ENCODE measurements at places on chromosomes 4 and X.

DNA sequence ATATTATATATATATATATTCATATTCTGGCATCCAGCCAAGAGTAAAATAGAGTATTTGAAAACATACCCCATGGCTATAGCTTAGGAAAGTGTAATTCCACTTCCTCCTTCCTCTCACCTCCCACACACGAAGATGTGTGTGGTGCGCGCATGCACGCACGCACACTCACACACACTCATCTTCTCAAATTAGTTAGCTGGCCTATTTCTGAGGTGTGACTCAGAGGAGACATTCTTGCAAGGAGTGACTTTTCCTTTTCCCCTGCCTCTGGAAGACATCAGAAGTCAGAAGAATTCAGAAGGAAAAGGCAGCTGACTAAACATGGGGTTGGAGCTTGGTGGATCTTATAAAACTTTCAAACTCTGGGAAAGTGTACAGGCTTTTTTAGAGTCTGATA lies 8.8 kb downstream of the ENPEP start:
- DNase-seq = no peak

GRCh38 chrX:81082649-81083048 lies 119.1 kb downstream of the HMGN5 start:
- DNase-seq = no peak

GRCh38 chrX:112687189-112687691 lies 7.5 kb upstream of the LHFPL1 start:
- DNase-seq = no peak

GRCh38 chrX:40908857-40909475 lies 173.6 kb upstream of the MED14 start:
- DNase-seq = no peak

DNA sequence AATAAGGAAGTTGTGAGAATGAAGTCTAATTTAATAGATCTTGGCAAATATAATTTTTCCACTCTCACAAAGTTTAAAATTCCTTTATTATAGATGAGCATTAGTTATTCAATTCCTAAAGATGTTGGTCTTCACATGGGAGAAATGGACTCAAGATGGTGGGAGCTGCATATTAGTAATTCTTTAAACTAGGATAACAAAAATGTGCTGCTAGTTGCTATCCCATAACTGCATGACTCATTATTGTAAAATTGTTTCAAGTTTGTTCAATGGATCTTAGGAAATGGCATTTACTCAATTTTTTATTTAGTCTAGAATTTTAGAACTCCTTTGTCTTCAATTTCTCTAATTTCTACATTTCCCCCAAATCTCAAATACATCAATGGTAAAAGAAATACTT lies 155.8 kb downstream of the ATP10D start:
- no peak for DNase-seq

GRCh38 chr4:54675721-54676461 lies 18.1 kb downstream of the KIT start:
- DNase-seq = no peak

DNA sequence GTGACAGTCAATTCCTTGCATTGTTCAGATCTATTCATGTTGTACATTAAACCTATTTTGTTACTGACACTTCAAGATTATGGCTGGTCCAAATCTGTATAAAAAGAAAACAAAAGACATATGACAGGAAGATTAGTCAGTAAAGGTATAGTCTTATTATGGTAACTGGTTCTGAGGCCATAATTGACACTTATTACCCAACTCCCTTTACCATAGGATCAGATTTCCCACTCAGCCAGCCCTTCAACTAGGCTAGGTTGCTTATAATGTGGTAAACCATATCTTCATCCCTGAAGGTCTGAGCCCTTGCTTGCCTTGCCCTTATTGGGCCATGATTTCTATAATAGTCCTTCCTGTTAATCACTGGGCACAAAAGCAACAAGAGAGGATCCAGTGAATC lies 289.6 kb downstream of the CXXC4 start:
- no peak for DNase-seq

DNA sequence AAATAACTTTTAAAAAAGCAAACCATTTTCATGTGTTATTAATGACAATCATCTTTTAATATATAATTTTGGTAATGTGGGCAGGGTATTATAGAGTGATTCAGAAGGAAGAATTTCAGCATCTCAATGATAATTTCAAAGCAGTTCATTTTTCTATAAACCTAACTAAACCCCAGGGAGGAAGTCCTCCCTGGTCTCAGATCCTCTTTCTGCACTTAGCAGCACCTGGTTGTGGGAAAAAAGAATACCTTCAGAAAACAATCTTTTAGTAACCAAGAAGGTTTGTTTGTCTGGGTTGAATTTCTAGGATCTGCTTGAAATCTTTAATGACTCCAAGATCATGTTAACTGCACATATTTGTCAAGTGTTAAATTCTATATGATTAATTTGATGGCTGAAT lies 29.9 kb downstream of the DKK2 start:
- DNase-seq = no peak

- DNase-seq = no peak
Measured at GRCh38 chr4:91963486-91963885, 340.3 kb upstream of the GRID2 start.

GRCh38 chr4:88027611-88028608 lies 20.5 kb downstream of the PKD2 start:
- DNase-seq = no peak

GRCh38 chr4:58507079-58507478 lies 1396.9 kb upstream of the IGFBP7 start:
- DNase-seq = no peak

- no peak for DNase-seq
Measured at GRCh38 chr4:822361-823175, 3.4 kb downstream of the CPLX1 start.

DNA sequence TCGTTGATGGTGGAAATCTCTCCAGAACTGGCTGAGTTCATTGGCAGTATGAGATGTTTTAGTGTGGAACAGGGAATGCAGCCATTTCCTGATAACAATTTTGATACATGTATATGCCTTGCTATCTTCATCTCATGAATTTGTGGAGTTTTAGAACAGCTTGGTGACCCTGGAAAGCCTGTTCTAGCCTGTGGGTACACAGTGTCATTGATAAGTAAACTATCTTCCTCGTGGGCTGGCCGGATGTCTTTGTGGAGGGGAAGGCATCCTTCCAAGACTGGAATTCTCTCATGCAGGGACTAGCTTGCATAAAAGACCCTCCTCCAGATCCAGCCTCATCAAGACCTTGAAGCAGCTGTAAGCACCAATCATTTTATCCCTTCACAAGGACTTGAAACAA lies 40.2 kb upstream of the NUDT10 start:
- DNase-seq = no peak

- no peak for DNase-seq
Measured at GRCh38 chr4:79390890-79391289, 17.1 kb downstream of the GK2 start.

Measured in COR-L47 (cell line).